ENCODE measurements at places on chromosomes 7 and 10.

GRCh38 chr7:51256209-51256781, 60.3 kb downstream of the COBL start:
- DNase-seq, result no peak

DNA sequence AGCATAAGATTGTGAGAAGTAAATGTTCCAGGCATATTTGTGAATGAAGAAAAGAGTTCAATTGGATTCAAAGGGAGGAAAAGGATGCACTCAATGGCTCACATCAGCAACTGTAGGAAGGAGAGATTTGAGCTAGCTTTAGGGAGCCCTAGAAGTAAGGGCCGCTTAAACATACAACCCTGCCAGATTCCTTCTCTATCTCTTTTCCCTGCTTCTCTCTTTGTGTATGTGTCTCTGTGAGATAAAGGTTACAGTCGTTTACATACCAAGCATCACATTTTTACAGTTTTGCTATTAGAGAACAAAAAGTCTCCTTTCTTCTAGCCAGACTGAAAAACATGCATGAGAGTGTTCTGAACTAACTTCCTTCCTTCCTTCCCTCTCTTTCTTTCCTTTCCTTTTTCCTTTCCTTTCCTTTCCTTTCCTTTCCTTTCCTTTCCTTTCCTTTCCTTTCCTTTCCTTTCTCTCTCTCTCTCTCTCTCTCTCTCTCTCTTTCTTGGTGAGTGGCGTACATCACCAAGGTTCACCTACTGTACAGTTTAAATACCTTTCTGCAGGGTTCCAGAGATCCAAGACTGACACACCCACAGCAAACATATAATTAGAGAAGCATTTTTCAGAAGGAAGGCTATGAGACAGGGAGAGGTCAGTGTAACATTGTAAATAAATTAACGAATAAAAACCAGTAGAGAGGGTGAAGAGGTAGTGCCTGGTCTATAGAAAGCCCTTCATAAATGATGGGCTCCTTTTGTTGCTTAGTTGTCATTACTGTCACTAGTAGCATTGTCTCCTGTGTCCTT, 240.4 kb downstream of the ARL4A start:
- DNase-seq, result no peak

DNA sequence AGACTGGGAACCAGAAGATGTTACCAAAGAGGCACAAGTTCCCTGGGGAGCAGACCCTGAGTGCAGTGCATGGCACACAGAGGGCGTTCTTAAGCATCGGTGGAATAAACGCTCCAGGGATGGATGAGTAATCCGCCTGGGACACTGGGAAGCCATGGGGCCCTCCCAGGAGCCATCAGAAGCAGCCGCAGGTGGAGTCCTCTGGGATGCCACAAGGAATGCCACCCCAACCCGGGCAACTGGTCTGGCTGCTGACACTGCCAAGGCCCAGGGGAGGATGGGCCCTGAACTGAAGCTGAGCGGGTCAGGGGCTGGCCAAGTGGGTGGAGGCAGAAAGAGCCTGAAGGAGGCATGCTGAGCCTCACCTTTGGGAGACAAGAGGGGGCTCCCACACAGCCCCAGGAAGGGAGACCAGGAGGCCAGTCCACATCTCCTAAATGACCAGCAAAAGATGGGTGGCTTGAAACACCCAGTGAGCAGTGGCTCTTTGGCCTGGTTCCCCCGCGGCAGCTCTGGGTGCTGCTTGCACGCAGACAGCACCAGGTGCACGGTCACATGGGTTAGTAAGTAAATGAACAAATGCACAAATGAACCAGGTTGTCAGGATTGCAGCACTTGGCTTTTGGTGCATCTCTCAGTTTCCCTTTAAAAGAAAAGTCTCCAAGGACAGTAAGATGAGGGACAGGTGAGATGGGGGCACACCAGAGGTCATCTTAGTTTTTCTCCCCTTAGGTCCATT, 141.3 kb upstream of the ZMIZ1 start:
- no peak for DNase-seq

- DNase-seq, result no peak
Measured at GRCh38 chr7:92547579-92547978, 19.0 kb downstream of the RBM48 start.

- DNase-seq, result no peak
Measured at GRCh38 chr7:74376256-74377036, 77.3 kb upstream of the GTF2IRD1 start.

DNA sequence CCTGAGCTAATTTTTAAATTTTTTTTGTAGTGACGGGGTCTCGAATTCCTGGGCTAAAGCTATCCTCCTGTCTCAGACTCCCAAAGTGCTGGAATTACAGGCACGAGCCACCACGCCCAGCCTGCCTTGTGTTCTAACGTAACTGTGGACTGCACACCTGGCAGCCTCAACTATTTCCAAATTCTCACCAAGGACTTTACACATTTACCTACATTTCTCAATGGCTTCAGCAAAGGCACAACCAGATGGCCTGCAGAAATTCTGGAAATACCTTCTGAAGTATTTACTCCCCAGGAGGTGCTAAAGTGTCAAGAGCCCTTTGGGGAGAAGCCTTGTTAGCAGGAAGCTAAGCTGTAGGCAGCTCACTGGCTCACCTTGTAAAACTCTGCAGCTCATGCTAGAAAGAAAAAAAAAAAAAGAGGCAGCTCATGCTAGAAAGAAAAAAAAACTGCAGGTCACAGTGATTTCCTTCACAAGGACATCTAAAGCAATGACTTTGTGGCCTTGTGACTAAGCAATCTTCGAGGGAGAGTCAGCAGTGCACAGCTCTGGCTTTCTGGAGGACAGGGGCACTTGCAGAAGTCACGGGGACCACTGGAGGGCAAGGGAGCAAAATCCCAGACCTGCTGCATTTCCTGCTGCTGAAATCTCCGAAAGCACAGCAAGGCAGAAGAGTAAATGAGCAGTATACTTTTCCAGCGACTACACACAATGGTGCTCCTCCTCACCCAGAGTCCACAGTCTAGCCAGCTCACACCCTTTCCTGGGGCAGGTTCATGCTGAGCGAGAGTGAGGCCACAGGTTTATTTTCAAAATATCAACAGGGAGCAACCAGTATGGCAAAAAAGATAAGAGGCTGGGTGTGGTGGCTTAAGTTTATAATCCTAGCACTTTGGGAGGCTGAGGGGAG, 40.4 kb downstream of the BAIAP2L1 start:
- no peak for DNase-seq

GRCh38 chr10:62193479-62193878, 75.2 kb downstream of the RTKN2 start:
- DNase-seq, result no peak

GRCh38 chr10:62414359-62414758, 40.2 kb downstream of the ZNF365 start:
- DNase-seq, result no peak

DNA sequence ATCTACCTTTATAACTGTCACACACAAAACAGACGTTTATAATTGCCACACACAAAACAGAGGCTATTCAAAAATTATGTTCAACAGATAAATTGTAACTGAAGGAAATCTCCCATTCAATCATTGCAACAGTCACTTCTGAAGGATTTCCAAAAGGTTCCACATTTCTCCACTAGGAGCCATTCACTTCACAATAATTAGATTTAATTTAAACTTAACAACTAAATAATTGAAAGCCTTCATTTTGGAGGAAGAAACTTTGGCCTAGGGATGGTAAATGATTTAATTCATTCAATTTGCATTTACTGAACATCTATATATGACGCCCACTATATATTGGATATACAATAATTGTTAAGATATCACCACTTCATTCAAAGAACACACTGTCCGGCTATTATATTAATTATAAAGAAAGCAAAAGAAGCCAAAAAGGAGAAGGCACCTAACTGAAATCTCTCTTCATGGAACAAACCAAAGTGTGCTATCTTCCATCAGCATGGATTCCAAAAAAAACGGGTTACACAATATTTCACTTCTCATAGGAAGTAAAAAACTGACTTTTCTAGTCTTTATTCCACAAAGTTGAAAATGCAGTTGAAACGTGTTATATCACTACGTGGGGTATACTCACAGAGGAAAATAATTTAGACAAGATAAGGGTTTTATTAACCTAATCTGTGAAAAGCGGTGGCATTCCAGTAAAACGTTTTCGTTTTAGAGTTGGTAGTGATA, 1.7 kb downstream of the ATAD1 start:
- DNase-seq, result no peak

DNA sequence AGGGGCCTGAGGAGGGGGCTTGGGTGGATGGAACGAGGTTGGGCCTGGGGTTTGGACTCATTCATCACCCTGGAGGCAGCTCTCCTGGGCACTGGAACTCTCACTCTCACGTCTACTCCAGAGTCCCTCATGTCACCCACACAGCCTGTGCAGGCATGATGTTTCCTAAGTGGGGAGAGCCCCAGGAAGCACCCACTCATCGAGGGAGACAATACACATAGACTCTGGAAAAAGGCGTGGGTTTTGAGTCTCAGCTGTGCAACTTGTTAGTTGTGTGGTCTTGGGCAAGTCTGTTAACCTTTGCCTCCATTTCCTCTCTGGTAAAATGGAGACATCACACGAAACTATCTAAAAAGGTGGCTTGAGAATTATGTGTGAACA, 25.9 kb upstream of the RBM20 start:
- DNase-seq, result no peak

- DNase-seq, result peak; percentile 3
Measured at GRCh38 chr10:70656489-70656888, 15.8 kb upstream of the ADAMTS14 start.

GRCh38 chr10:27664461-27664860, 81.2 kb downstream of the MKX start:
- DNase-seq, result no peak

- no peak for DNase-seq
Measured at GRCh38 chr10:77606751-77607150, 30.9 kb downstream of the KCNMA1 start.

DNA sequence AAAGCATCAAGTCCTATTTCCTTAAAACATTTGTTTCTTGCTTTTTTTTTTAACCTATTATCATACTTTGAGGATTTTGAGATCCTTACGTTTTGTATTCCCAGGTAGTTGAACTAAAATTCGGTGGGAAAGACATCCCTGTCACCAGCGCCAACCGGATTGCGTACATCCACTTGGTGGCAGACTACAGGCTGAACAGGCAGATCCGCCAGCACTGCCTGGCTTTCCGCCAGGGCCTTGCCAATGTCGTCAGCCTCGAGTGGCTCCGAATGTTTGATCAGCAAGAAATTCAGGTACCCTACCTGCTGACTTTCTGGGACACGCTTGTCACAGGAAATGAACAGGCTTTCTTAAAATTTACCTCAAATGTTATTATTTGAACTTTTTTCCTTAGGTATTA, 83.0 kb upstream of the DNAJB6 start:
- DNase-seq, result no peak

GRCh38 chr7:68699090-68699711, 899.1 kb upstream of the AUTS2 start:
- DNase-seq, result no peak

DNA sequence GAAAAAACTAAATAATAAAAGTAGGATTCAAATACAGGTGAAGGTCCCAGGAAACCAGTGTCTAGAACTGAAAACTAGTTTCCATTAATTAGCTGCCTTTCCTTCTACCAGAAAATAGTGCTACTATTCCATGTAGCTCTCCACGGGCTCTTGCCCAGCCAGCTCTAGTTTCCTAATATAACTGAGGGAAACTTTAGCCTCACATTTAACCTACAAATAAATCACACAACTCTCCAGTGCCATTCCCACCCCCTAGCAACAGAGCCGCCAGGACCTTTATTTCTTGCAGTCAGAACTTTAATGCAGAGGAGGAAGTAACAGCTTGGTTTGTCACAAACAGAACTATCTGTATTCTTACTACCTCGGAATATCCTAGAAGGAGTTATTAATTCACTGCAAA, 10.3 kb downstream of the TOMM7 start:
- DNase-seq, result no peak

DNA sequence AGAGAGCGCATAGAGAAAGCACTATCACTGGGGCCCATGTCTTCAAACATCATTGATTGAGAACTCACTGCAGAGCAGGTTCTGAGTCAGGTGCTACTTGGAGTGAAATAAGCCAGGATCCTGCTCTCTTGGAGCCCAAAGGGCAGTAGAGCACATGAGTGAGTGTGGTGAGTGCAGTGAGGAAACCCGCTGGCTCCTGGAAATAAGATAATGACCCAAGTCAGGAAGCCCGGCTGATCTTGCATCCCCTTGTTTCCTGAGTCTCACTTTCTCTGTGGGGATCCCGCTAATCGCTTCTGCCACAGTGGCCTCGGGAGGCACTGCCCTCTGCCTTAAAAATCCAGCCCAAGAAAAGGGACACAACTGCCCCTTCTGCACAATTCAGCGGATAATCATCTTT, 7.1 kb upstream of the FAM107B start:
- DNase-seq, result no peak

GRCh38 chr7:37153376-37153775, 295.3 kb downstream of the ELMO1 start:
- no peak for DNase-seq

DNA sequence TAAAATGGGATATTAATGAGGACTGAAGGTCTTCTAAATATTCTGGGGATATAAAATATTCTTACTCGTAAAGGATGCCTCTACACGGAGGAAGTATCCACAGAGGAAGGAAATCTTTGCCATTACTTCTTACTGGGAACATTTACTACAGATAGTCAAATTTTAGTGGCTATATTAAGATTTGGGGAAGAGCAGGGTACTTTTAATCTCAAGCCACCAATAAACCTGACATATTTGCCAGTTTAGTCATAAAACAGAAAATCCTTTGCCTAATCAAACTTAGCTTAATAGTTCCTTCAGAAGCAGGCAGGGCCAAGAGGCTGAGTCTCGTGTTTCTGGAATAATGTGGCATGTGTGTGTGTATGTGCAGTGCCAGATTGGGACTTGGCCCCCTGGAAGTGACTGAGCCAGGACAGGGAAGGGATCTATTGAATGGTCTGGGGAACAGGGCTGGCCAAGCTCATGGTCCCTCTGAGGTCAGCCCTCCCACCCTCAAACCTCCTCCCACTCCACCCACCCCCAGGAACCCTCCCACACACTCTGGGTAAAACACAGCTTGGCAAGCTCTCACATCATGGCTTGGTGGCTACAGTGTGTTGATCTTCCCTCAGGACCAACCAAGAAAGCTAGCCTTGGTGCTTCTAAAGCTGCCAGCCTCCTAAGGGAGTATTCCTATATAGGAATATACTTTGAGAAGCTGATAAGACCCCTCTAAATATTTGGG, 1.6 kb upstream of the PIK3CG start:
- DNase-seq, result no peak

DNA sequence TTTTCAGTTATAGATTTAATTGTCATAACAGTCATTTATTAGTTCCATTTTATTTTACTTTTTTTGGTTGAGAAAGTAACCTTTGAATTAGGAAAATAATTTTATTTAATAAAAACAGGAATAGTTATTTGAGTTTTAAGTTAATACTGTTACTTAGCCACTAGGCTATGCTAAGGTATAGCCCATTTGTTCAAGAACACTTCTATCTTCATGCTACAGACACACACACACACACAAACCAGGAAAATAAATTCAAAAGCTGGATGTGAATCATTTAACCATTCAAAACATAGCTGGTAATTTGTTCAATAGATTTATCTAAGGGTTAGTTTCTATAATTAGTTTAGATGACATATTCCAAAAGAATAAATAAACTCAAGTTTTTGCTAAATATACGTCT, 148.4 kb downstream of the RNF133 start:
- no peak for DNase-seq

GRCh38 chr7:130793855-130794618, 60.0 kb upstream of the KLF14 start:
- DNase-seq, result no peak
